ENCODE measurements at places on chromosomes 7 and 10.

DNA sequence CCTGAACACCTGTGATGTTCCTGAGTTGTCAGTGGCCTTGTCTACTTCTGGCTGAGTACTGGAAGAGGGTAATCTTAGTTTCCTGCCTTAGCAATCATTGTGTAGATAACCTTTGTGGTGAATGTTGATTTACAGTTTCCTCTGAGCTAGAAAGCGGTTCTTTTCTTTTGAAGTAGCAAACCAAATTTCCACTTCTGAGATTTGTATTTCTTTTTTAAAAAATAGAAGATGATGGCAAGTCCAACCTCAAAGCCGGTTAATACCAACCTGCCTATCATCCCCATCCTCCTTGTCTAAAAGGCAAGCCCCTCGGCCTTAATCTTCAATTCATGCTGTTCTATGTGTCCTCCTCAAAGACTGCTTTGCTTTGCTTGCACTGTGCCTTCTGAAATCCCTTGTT lies 12.5 kb upstream of the PALS2 start:
- no peak for DNase-seq

- DNase-seq, result no peak
Observed at GRCh38 chr7:20165146-20165510, 52.1 kb downstream of the MACC1 start.

DNA sequence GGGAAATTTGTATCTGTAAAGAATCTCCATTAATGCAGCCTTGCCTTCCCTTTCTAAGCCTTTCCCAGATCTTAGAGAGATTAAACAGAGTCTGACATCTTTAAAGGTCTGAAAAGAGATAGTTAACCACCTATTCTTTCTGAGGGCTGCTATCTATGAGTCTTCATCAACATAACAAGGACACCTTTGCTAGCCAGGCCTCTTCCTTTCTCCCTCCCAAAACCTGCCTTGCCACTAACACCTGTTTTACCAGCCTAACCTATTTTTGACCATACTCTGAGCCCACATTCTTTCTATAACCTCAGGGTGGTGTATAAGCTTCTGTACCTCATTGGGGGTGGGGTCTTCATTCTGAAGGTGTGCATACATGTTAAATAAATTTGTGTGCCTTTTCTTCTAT lies 217.1 kb downstream of the IPMK start:
- no peak for DNase-seq

DNA sequence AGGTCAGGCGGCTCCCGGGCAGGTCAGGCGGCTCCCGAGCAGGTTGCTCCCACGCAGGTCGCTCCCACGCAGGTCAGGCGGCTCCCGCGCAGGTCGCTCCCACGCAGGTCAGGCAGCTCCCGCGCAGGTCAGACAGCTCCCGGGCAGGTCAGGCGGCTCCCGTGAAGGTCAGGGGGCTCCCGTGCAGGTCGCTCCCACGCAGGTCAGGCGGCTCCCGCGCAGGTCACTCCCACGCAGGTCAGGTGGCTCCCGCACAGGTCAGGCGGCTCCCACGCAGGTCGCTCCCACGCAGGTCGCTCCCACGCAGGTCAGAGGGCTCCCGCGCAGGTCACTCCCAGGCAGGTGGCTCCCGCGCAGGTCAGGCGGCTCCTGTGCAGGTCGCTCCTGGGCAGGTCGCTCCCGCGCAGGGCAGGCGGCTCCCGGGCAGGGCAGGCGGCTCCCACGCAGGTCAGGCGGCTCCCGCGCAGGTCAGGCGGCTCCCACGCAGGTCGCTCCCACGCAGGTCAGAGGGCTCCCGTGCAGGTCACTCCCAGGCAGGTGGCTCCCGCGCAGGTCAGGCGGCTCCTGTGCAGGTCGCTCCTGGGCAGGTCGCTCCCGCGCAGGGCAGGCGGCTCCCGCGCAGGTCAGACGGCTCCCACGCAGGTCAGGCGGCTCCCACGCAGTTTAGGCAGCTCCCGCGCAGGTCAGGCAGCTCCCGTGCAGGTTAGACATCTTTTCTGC lies 30.7 kb downstream of the PTPRN2 start:
- DNase-seq, result no peak

- DNase-seq, result peak; percentile 71
Observed at GRCh38 chr10:74081192-74081803, 69.3 kb downstream of the AP3M1 start.

DNA sequence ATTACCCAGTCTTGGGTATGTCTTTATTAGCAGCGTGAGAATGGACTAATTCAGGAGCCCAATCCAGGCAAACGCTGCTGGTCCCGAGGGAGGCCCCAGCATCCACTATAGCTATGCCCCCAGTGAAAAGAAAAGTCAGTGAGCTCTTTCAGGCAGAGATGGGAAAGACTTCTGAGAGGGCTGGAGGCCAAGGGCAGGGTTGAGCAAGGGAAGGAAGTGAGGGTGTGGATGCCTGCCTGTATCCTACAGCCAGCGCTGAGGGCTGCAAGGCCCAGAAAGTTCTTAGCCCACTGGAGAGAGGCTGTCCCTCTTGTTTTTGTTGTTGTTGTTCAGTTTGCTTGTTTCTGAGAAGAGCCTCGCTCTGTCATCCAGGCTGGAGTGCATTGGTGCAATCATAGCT lies 261.6 kb downstream of the ZEB1 start:
- no peak for DNase-seq

GRCh38 chr10:132786476-132786883 lies 533 bp upstream of the NKX6-2 start:
- DNase-seq, result no peak

DNA sequence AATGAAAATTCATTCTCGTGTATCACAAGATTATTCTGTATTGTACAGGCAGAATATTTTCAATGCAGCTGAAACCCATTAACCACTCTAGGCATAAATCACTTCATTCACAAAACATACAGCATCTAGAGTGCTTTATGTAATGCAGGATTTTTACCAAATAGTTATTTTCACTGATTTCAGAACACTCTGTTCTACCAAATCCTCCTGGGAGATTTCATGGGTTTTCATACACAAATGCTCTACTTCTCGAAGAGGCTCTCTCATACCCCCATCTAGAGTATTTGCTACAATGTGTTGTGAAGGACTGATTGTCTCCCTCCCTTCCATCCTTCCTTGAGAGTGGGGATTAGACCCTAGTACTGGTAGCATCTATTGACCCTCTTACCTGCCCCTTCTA lies 209.2 kb upstream of the LRRN3 start:
- no peak for DNase-seq

DNA sequence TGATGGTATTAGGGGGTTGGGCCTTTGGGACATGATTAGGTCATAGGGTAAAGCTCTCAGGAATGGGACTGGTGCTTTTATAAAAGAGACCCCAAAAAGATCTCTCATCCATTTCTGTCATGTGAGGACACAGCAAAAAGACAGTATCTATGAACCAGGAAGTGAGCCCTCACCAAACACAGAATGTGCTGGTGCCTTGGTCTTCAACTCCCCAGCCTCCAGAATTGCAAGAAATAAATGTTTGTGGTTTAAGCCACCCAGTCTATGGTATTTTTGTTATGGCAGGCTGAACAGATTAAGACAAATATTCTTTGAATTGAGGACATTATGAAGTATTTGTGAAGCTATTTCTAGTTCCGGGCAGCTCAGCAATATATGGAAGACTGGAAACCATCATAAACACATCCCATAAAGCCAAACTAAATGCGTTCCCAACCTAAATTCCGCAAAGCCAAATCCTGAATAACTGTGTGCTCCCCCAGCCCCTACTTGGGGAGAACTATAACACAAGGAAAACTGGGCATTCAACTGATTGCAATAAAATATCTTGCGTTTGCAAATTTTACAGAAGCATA lies 153.7 kb downstream of the GALNT17 start:
- no peak for DNase-seq

- DNase-seq, result no peak
Observed at GRCh38 chr7:125636320-125636962, 706.8 kb upstream of the POT1 start.

- DNase-seq, result no peak
Observed at GRCh38 chr10:4241724-4242345, 456.8 kb upstream of the KLF6 start.

DNA sequence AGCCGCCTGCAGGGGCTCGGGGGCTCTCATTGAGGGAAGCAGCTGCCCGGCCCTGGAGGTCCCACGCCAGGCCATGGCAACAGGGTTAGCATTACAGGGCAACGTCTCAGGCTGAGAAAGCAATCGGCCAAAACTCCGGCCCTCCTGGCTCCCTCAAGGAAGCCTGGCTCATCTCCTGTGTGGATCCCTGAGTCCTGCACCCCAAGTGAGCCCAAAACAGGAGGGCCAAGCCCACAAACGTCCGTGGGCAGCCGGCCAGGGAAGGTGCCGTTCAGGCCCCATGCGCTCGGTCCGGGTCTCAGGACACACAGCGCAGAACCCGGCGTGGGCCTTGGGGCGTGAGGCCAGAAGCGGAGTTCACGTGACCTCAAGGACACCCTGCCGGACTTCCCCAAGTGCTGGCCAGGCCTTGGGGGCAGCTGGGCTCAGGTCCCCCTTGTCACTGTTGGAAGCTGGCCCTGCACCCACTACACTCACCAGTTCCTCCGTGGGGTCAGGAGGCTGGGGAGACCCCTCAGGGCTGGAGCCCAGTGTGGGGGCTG lies 8.0 kb upstream of the PWWP2B start:
- DNase-seq, result no peak

DNA sequence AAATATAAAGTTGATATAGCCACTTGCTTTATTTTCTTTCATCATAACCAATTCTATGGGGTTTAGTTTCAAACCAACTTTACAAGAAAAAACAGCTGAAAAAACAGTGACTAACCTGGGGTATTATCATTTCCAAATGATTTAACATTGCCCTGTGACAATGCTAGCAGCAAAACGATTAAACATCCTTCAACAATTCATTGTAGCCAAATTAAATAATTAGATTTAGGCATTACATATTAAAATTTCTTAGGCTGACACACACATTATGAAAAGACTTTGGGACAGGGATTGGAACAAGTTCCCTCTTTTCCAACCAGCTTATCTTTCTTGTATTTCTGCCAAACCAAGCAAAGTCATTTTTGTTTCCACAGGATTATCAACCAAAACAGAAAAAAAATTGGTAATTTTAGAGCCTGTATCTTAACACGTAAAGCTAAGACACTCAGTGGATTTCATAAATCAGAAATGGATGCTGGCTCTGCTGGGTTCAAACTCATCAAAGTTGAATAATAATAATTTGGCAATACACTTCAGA lies 84.0 kb downstream of the SEMA3D start:
- no peak for DNase-seq

- DNase-seq, result no peak
Observed at GRCh38 chr10:132192991-132193665, 6.4 kb downstream of the DPYSL4 start.

GRCh38 chr7:34275624-34276023 lies 370.3 kb downstream of the BMPER start:
- DNase-seq, result no peak

GRCh38 chr10:95605163-95605562 lies 44.0 kb upstream of the SORBS1 start:
- no peak for DNase-seq

- no peak for DNase-seq
Observed at GRCh38 chr7:16080131-16080530, 341.2 kb downstream of the CRPPA start.
